Renal cortex interstitium (tissue), 15 donors: ENCODE measurements at places on chromosomes 7 and 10. TPM values are rescaled to one million over a fixed set of nuclear protein-coding genes. Genes with fewer than 3 reads are reported as not detected.

The OR2A12 gene
- 0.08 TPM for polyA plus RNA-seq

The C7orf57 gene
- 1.3 TPM for polyA plus RNA-seq

The AMPH gene
- 16.3 TPM for polyA plus RNA-seq

The C10orf53 gene
- polyA plus RNA-seq = not detected

The SPDYE11 gene
- 0.83 TPM for polyA plus RNA-seq

The PPIA gene
- 1,260 TPM for polyA plus RNA-seq

The ANKRD30A gene
- polyA plus RNA-seq = not detected

The IFIT1B gene
- 0.11 TPM for polyA plus RNA-seq

The WDR37 gene
- polyA plus RNA-seq = 16.0 TPM

The SLC26A5 gene
- polyA plus RNA-seq = 0.22 TPM

The SEMA3E gene
- 1.9 TPM for polyA plus RNA-seq

The CALHM2 gene
- polyA plus RNA-seq = 14.4 TPM

The TMEM196 gene
- not detected for polyA plus RNA-seq

The SFTPD gene
- 0.78 TPM for polyA plus RNA-seq

The PITX3 gene
- 1.4 TPM for polyA plus RNA-seq

The DPP6 gene
- polyA plus RNA-seq = 41.0 TPM

The PILRA gene
- polyA plus RNA-seq = 8.0 TPM

The OPALIN gene
- polyA plus RNA-seq = not detected

The CROT gene
- polyA plus RNA-seq = 25.7 TPM

The LRMDA gene
- 22.3 TPM for polyA plus RNA-seq

The CDH23 gene
- polyA plus RNA-seq = 1.0 TPM
